Naive thymus-derived CD8-positive, alpha-beta T cell (primary cell): ENCODE measurements at places on chromosomes 16 and 17.

- no peak for DNase-seq
Observed at GRCh38 chr17:1264196-1264595, 6.0 kb upstream of the BHLHA9 start.

GRCh38 chr17:49290690-49291359 is 60.2 kb upstream of the PHOSPHO1 start:
- DNase-seq: no peak

DNA sequence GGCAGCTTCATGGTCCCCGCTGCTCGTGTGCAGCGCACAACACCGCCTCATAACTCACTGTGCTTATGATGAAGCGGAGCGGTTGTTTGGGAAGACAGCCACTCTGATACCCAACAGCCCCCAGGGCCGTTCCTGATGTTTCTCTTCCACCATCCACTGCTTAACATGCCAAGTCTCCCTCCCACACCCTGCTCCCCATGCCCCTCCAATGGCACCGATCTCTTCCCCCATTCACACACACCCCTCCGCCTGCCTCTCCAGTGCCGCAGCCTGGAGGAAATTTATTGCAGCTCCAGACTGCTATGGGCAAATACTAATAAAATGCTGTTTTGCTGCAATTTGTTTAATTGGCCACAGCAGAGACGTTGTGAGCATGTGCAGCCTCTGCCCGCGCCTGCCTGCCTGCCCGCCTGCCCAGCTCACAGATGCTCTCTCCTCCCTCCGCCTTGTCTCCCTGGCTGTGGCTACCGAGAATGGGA is 80.3 kb upstream of the LHX1 start:
- no peak for DNase-seq

- DNase-seq: no peak
Observed at GRCh38 chr16:19169082-19169639, 1.1 kb downstream of the SYT17 start.

DNA sequence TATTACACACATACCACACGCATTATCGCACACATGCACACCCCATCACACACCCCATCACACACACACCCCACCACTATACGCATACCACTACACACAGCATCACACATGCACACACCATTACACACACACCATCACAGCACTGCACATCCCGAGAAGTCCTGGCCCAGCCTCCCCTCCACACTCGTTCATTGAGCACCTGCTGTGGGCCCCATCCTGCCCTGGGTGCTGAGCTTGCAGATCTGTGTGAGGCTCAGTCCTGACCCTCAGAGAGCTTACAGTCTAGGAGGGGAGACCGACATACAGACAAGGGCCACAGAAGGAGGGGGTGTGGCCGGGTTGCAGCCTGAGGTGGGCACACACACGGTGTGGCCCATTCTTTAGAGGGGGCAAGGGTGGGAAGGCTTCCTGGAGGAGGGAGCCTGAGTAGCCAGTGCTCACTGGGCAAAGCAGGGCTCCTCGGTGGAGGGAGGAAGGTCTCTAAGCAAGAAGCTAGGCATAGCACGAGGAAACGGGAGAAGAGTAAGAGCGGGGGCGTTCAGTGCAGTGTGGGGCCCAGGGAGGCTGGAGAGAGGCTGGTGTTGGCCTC is 206.6 kb downstream of the NTN1 start:
- DNase-seq: peak; percentile 8

GRCh38 chr17:17507465-17508011 is 11.3 kb upstream of the RASD1 start:
- no peak for DNase-seq

- DNase-seq: no peak
Observed at GRCh38 chr16:64012166-64012565, 1109.7 kb downstream of the CDH11 start.

DNA sequence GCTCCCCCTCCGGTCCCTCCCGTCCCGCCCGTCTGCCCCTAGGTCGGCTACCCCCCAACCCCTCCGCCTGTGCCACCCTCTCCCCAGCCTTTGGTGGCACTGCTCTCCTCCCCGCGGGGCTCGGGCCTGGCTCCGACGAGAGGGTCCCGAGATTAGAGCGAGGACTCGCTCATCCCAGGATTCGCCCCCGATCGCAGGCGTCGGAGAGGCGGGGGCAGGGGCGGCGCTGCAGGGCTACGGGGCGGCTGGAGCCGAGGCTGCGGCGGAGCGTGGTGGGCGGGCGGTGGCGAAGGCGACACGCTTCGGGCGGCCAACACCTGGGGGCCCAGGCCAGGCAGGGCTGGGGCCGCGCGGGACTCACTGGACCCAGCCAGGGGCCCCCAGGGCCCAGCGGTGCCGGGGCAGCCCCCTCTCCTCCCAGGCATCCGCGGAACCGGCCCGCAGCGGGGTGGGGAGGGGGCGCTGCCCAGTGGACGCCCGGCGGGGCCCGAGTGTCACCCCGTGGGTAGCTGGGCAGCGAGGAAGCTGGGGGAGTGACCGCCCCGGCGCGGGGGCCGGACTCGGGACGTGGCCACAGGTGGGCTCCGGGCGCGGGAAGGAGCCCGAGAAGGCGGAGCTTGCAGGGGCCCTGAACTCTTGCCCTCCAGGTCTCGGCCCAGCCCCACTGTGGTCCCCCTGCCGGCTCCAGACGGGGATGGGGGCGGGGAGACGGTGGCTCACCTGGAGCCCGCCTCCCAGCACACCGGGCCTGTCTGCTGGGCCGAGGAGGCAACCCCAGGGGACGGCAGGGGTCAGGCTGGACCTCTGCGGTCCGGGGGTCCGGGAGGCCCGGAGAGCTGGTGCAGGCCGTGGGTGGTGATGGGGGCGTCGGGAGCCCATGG is 1.5 kb downstream of the MGAT5B start:
- DNase-seq: no peak

GRCh38 chr17:5869041-5869745 is 201.0 kb upstream of the WSCD1 start:
- no peak for DNase-seq

DNA sequence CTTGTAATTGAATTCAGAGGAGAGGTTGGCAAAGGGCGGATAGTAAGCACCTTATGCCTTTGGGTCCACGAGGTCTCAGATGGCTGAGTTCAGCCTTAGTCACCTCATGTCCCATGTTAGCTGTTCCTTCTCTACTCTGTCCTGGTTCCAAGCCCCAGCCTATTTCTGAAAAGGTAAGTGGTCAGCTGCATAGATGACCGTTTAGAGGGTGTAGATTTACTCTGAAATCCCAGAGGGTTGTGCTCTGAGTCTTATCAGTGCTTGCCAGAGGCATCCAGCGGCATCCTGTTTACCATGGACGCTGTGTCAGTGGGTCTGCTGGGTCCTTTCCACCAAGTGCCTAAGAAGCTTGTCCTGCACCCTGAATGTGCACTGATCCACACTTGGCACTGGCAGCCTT is 1.9 kb downstream of the ZNF778 start:
- DNase-seq: no peak

DNA sequence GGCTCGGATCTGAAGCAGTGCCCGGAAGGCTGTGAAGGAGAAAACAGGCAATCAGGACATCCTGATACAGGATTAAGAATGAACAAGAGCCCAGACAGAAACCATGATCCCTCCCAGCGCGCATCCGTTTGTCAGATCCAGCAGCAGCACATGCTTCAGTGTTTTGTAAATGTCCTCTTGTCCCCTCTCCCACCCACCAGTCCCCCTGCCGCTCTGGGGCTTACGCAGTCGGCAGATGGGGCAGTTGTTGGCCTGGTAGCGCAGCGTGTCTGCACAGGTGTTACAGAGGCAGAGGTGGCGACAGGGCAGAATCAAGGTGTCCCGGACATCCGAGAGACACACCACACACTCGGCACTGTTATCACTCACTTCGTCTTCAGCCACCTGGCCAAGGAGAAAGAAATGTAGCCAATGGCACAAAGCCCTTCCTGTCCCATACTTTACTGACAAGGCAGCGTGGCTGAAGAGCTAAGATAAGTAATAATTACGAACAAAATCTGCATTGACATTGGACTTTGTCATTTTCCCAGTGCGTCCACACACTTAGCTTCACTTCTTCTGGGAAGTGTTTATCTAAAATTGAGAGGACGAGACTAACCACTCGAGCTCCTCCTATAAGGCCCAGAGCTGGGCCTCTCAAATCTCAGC is 20.7 kb upstream of the FOXJ1 start:
- no peak for DNase-seq

DNA sequence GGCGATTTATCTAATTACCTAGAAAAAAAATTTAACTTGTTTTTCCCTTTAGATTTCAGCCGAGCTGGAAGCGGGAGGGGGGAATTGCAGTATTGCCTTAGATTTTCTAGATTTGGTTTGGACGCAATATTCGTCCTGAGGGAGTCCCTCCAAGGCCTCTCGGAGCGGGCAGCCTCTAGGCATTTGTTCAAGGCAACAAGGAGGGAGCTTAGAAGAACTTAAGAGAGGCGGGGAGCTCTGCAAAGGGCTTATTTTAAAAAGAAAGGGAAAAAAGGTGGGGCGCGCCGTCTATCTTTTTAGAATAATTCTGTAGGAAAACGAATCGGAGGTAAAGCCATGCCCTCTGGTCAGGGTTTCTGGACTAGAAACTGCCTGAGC is 407 bp upstream of the TMEM94 start:
- DNase-seq: no peak

GRCh38 chr17:40598619-40599467 is 33.6 kb upstream of the CCR7 start:
- peak; percentile 55 for DNase-seq

GRCh38 chr16:16025214-16025968 is 76.0 kb downstream of the ABCC1 start:
- peak; percentile 7 for DNase-seq

DNA sequence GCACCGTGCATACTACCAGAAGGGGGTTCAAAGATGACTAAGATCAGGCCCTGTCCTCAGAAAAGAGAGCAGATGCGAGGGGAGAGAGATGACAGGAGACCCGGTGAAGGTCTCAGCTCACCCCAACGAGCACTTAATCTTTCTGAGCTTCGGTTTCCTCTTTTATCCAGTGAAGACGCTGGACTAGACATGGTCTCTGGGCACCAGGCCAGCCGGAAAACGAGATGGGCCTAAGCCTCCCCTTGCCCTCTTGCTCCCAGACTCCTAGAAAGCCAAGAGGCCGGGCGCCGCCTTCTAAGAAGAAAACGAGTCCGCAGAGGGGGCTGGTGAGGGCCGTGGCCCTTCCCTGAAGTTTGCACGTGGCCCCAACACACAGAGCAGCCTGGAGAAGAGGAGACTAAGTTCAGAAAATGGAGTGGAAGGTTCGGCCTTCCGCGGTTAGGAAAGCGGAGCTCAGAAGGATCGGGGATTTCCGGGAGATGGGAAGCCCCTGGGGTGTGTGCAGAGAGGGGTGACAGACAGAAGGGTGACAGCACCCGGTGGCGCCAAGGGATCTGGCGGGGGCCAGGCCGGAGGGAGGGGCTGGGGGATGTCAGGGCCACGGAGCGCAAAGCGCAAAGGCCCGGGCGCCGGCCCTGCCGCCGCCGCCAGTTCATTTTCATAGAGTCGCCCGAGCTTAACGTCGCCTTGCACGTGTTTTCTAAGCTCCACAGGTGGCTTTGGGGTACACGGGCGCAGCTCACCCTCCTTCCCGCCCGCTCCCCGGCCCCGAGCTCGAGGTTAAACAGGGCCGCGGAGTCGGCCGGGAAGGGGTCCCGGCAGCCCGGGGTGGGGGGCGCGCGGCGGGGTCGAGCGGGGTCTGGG is 42.1 kb upstream of the BHLHA9 start:
- DNase-seq: no peak

DNA sequence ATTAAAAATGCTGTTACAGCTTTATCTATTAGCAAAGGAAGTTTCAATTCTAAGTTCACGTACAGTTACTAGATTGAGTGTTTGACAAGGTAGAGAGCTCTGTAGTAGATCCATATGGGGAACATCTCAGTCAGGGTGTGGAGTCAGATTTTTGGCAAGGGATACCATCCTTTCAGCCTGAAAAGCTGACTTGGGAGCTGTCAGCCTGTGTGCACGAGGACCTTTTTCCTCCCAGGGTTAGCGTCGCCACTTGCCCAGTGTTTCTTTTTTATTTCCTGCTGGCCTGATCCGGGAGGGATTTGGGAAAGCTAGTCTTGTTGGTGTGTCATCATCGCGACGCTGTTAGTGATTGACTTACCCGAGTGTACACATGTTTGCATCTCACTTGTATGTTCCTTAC is 29.5 kb downstream of the WWOX start:
- DNase-seq: no peak

GRCh38 chr16:66740010-66740409 is 11.4 kb downstream of the DYNC1LI2 start:
- peak; percentile 29 for DNase-seq

DNA sequence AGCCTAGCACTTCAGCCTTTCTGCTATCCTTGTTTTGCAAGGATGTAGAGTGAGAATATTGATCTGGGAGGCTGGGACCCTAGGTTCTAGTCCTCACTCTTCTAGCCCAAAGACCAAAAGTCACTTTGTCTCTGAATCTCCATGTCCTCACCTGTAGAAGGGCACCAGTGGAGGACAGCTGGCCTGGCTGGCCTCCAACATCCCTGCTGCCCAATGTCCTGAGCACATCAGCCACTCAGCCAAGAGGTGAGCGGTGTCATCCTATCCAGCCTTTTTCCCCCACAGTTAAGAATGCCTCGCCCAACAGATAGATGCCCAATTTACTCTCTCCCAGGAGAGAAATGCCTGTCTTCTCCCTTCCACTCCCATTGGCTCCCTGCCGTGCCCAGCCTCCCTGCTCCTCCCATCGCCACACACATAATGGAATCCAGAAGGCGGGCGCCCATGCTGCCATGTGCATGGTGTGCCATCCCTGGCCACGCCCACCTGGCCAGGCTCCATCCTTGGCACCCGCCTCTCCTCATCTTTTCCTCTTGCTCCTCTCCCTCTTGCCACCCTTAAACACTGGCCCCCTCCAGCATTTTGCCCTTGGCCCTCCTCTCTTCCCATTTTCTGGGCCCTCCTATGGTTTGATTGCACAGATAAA is 157.3 kb upstream of the SDK2 start:
- no peak for DNase-seq

GRCh38 chr17:18314059-18314730 is 599 bp downstream of the TOP3A start:
- no peak for DNase-seq

GRCh38 chr17:65277576-65277975 is 140.4 kb downstream of the RGS9 start:
- no peak for DNase-seq

- no peak for DNase-seq
Observed at GRCh38 chr17:60087882-60088669, 9.4 kb upstream of the HEATR6 start.

DNA sequence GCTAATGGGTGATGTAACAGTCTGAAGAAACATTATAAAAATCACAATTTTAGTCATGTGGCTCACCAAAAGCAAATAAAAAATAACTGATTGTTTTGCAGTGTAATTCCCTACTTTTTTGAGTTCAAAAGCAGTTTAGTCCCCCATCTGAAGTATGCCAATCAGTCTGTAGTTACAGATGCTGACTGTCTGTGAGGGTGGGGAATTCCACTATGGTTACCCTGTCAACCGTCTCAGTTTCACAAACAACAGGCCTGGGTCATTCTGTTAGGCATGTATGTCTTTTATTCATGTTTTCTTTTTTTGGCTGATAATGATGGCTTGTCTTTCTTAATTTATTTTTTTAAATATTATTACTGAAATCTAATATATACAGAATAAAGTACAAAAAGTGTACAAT is 69.3 kb downstream of the STXBP4 start:
- DNase-seq: no peak

- DNase-seq: no peak
Observed at GRCh38 chr17:29905879-29906167, 24.2 kb downstream of the SSH2 start.

- no peak for DNase-seq
Observed at GRCh38 chr17:78734793-78735641, 47.1 kb downstream of the CYTH1 start.

GRCh38 chr17:50614471-50615051 is 20.1 kb upstream of the ABCC3 start:
- DNase-seq: no peak

GRCh38 chr16:9053006-9053601 is 38.3 kb upstream of the HAPSTR1 start:
- DNase-seq: no peak

GRCh38 chr17:44324092-44324570 is 492 bp downstream of the SLC25A39 start:
- DNase-seq: no peak
